ENCODE measurements at places on chromosomes 11 and 22.

- no peak for DNase-seq
Observed at GRCh38 chr22:46539169-46539568, 1.7 kb upstream of the CELSR1 start.

DNA sequence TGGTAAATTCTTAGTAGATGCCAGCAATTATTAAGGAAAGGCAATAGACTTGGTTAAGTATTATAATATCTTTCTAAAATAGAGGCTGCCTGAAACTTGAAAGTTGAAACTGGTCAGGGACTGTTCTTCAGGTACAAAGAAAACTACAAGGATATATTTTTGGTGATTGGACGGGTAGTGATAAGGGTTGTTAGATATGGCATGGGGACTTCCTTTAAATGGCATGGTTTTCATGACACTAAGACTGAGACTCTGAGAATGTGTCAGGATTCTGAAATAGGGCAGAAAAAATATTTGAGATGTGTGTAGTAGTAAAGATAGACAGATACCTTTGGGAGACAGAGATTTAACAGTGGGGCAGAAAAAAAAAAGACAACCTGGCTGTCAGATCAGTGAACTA lies 108.4 kb upstream of the SLC5A12 start:
- DNase-seq = no peak

- peak; percentile 41 for DNase-seq
Observed at GRCh38 chr11:45457649-45458048, 171.5 kb upstream of the SYT13 start.

- no peak for DNase-seq
Observed at GRCh38 chr22:25814685-25815084, 72.7 kb downstream of the MYO18B start.

- no peak for DNase-seq
Observed at GRCh38 chr11:76763573-76764346, 19.4 kb upstream of the TSKU start.

- DNase-seq = peak; percentile 49
Observed at GRCh38 chr22:41094041-41094593, 1.7 kb downstream of the EP300 start.

DNA sequence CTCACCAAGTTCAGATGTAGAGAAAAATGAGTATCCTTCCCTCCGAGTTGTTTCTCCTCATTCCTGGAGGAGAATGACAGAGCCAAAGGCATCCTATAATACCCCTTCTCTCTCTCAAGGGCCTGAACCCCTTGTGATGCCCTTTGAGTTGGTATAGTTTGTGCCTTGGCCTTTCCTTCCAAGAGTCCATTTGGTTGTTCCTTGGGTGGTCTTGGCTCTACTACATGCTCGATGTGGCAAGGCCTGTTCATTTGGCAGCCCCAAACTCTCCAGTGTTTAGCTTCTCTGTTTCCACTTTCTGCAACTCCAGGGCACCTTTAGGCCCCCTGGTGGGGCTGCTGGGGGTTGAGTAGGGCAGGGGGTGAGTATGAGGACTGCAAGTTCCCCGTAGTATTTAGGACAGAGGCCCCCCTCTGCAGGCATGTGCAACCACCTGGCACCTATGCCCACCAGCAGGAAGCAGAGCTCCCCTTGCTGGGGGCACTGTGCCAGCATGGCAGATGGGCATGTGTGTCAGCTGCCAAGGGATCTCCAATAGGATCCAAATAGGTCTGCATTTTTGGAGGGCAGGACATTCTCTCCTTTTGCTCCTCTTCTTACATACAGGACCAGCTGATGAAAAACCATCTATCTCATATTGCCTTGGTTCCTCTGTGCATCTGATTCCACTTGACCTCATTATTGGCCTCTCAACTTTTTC lies 217.2 kb upstream of the CADM1 start:
- no peak for DNase-seq

- no peak for DNase-seq
Observed at GRCh38 chr11:33044285-33044756, 4.9 kb downstream of the TCP11L1 start.

- peak; percentile 46 for DNase-seq
Observed at GRCh38 chr11:47856186-47856585, 8.0 kb upstream of the NUP160 start.

DNA sequence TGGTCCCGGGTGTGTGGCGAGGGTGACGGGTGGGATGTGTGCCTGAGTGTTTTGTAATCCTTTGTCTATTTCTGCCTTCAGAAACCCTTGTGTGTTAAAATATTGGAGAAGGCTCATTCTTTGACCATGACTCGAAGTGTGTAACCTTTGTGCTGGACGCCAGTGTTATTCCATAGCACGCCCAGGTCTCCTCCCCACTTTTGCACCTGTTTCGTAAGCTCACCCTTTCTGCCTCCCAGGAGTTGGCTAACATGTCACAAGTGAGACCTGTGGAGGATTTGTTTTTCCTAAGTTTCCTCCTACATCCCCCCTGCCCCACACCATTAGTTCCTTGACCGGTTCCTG lies 382 bp downstream of the C11orf54 start:
- DNase-seq = peak; percentile 77

- DNase-seq = no peak
Observed at GRCh38 chr11:24683583-24683982, 186.7 kb downstream of the LUZP2 start.

GRCh38 chr11:64894070-64894811 lies 15.8 kb upstream of the EHD1 start:
- peak; percentile 58 for DNase-seq

- DNase-seq = no peak
Observed at GRCh38 chr22:48705917-48706605, 1121.6 kb downstream of the BRD1 start.

DNA sequence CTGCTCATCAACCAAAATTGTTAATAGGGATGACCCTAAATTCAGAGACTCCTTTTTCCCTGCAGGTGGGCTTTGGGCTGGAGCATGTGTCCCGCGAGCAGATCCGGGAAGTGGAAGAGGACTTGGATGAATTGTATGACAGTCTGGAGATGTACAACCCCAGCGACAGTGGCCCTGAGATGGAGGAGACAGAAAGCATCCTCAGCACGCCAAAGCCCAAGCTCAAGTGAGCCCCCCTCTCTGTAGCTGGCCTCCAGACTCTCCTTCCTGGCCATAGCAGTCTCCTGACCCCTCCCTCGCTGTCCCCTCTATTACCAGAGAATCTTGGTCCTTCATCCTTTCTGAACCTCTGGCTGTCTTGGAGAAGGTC lies 47.9 kb upstream of the RAB1B start:
- no peak for DNase-seq

- DNase-seq = no peak
Observed at GRCh38 chr11:62273789-62274275, 3.9 kb downstream of the SCGB2A2 start.

DNA sequence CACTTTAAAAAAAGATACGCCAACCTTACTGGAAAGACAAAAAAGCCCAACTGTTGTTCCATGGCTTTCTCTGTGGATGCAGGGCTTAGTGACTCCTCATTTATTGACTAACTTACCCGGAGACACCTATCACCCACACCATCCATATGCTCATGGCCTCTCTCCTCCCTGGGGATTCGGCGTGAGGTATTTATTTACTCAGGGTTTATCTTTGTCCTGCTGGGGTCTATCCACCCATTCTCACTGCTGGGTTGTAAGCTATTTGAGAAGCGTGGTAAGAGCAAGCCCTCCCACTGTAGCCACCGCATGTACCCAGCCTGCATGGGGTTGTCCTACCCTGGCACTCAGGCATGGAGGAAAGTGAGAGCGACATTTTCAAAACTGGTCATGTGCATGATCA lies 93.6 kb downstream of the NELL1 start:
- no peak for DNase-seq

DNA sequence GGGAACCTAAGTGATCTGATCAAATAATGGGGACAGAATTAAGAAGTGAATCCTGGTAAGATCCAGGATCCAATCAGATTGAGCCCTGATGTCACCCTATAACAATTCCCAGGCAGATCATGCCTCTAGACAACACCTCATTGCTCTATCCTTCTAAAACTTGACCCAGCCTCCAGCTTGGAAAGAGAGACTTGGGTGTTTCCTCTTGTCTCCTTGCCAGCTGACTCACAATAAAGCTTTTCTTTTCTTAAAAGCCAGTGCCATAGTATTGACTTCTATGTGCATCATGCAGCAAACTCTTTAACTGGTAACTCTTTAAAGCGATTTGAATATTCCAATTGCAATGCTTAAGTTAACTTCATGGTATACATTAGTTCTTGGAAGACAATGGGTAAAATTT lies 109.6 kb upstream of the CHORDC1 start:
- DNase-seq = no peak

DNA sequence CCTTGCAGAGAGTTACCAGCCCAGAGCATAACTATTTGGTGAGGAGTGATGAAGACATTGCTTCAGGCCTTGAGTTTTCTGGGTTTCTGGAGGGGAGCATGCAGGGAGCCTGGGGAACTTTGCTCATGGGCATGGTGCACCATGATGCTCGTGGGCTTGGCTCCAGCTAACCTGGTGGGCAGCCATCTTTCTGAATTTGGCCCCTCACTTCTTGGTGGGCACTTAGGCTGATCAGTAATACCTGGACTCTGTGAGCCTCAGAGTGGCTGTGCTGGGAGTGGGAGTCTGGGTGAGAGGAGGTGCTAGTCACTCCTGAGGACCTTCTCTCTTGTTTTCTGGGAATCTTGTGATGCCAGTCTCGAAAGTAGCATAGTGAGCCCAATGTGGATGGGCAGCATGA lies 30.6 kb downstream of the AMPD3 start:
- no peak for DNase-seq

- DNase-seq = no peak
Observed at GRCh38 chr11:34521265-34521664, 7.7 kb upstream of the ELF5 start.

DNA sequence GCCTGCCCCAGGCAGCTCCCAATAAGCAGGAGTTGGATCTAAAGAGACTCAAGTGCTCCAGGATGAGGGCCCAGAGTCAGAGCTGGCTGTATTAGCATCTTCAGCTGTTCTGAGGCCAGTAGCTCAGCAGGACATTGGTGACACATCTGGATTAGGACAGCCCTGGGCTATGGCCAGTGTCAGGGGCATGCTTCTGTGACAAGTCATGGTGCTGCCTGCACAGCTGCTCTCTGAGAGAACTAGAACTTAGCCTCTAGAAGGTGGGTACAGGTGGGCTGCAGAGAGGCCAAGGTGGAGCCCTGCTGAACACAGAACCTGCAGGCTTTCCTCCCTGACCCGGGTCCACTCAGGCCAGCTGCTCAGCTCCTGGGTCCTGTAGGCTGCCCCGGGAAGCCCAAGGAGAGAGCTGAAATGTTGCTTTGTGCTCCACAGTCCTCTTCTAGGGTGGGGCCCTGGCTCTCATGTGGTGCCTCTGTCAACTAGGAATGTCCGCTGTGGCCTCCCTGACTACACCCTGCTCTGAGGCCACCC lies 426.9 kb downstream of the SOX6 start:
- DNase-seq = no peak

GRCh38 chr22:29593923-29594322 lies 9.5 kb upstream of the NF2 start:
- DNase-seq = no peak

- no peak for DNase-seq
Observed at GRCh38 chr11:118933486-118933885, 7.8 kb upstream of the BCL9L start.

GRCh38 chr22:20663137-20663828 lies 110.6 kb upstream of the SERPIND1 start:
- DNase-seq = no peak

DNA sequence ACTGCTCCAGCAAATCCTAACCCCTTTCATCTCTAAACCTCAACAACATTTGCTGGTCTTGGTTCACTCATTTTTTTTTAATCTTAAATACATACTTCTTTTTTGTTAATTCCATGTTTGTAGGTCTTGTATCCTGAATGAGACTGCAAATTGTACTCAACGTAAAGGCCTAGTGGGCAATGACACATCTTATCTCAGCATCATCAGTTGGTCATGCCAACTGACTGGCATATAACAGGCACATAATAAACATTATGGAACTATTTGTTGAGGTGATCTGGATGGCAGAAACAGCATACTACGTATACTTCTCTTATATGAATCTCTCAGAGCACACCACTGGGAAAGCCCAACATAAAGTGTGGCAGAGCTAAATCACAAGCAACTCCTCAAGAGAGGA lies 116.7 kb downstream of the RBFOX2 start:
- DNase-seq = no peak

GRCh38 chr11:1925373-1926155 lies 6.1 kb downstream of the TNNT3 start:
- no peak for DNase-seq

DNA sequence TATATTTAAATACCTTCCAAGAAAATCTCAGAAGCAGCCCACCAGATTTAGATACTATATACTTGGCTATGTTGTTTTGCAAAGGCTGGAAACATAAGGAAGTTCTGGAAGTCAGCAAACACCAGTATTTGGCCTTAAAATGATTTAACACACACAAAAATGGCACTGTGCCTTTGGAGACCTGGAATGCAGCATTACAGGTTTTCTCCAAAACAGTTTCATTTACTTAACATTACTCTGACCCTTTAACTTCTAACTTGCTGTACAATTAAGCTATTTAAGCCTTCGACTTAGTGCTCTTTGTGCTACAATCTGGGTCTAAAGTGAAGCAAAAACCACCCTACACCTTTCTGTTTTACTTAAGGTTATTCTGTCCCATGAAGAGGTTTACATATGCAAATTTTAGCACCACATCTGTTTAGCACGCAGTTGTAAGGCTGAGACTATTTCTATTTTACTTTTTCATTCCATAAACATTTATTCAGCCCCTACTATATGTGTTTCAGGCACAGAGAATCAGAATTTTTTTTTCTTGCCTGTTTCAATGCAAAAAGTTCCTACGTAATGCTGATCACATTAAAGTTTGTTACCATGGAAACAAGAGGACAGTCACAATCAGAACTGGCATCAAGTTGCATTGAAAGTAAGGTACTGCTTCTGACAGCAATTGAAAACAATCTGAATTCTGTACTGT lies 70.3 kb downstream of the MAML2 start:
- DNase-seq = peak; percentile 46

DNA sequence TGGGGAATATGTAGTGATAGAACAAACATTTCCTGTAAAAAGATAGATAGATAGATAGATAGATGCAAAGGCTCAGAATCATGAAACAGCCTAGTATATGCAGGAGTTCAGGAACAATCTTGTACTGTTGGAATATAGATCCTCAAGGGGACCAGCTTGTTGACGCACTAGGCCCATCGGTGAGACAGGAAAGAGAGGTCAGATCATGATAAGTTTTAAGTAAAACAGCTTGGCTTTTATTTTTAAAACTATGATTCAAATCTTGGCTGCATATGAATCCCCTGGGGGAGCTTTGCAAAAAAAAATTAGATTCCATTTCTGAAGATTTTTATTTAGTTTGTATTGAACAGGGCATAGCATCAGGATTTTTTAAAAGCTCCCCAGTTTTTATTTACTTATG lies 185.8 kb downstream of the TRPC6 start:
- DNase-seq = no peak

- DNase-seq = no peak
Observed at GRCh38 chr11:85394283-85394682, 232.9 kb downstream of the DLG2 start.

GRCh38 chr11:118233850-118234249 lies 9.0 kb upstream of the JAML start:
- DNase-seq = no peak

Data from LHCN-M2 (cell line).